NB4 (cell line): ENCODE measurements at places on chromosomes 4 and X.
A peak's percentile ranks its signal among the peaks of the same experiment; 100 is the strongest.

GRCh38 chr4:121062521-121062920 is 9.8 kb downstream of the NDNF start:
- DNase-seq = peak; percentile 30

DNA sequence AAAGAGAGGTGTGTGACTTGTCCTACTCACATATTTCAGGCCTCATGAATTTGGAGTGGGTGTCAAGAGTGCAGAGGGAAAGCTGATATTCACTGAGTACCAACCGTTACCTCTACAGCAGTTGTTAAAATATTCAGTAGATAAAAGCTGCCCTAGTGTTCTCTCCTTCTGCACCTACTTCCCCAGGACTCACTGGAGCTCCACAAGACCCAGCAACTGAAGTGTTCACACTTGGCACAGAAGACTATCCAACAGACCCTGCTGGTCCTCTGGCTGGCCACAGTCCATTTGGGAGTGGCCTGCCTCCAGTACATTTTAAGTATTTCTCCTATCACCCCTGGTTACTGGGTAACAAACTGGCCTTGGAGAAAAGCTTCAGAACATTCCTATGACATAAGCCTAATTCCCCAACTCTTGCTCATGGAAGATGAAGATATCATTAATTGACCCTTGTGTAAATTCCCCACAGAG is 70.8 kb downstream of the PPARGC1A start:
- no peak for DNase-seq

DNA sequence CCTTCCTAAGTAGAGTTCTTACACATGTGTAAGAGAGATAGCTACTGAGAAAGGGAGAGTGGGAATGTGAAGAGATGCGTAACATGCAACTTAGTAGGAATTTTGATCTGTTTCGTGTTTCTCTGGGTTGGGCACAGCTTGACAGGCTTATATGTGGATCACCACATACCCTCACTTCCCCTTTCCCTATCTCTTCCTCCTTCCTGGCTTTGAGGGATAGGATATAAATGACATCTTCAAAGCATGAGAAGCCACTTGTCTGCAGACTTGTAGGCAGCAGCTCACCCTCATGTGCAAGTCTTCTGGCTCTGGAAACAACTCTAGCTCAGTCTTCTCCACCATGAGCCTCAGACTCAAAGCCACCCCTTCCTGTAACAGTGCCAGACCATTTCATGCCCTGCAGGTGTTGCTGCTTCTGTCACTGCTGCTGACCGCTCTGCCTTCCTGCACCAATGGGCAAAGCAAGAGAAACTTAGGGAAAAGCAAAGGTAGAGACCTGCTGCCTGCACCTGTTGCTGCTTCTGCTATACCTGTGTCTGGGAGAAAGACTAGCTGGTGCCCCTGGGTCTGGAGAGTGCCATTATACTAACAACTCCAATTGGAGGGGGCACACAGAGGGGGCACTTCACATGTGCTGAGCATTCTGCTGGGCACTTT is 5.4 kb upstream of the PF4V1 start:
- DNase-seq = peak; percentile 54

- no peak for DNase-seq
Measured at GRCh38 chr4:187480146-187481145, 515.1 kb upstream of the ZFP42 start.

GRCh38 chrX:111071542-111072277 is 24.3 kb upstream of the PAK3 start:
- DNase-seq = no peak

GRCh38 chr4:687971-688853 is 739 bp downstream of the SLC49A3 start:
- DNase-seq = no peak

GRCh38 chr4:150751648-150752047 is 169.7 kb downstream of the MAB21L2 start:
- no peak for DNase-seq

DNA sequence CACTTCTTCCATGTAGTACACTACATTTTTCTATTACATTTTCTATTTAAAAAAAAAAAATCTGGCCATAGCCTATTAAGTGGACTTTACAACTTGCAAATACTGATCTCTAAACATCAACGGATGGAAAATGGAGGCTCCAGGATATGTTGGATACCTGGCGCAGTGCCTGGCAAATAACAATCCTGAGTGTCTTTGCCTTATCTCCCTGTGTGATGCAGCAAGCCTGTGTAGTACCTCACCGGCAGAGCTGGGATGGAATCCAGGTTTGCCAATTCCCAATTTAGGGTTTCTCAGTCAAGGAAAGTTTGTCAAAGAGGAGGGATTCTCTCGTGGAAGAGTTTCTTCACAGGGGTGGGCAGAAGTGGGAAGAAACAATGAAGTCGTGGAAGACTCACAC is 93.2 kb downstream of the KDR start:
- DNase-seq = no peak

GRCh38 chr4:143404555-143404954 is 67.9 kb downstream of the GAB1 start:
- DNase-seq = no peak

DNA sequence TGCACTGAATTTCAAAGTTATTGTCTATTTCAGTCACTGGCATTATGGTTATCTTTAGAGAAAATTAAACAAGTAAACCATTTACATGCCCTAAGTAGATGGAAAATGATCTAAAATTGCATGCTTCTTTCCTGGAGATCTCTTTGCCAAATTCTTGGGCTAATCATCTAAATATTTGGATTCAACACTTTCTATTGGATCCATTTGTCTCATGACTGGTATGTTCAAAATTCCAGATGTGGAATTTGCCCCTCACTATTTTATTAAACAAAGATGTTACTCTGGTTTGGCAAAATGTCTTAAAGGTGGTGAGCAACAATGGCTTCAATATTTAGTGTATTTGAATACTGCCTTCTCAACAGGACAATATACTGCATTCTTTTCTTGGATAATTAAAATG is 147.5 kb upstream of the CASK start:
- no peak for DNase-seq

DNA sequence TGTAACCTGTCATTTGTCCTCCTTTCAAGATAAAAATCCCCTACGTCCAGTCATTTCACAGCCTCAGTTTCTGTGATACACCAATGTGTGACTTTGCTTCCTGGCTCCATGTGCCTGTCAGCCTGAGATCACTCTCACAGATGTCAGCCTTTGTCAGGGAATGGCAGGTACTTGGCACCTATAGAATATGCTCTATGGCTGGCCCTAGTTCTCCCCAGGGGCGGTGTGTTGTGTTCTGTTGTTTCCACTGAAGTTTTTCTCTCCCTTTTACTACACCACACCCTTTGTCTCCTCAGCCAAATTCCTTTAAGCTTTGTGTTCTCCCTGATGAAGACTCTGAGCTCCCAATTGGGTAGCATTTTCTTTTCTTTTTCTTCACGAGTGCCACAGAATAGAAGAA is 81.7 kb downstream of the ALPK1 start:
- no peak for DNase-seq

DNA sequence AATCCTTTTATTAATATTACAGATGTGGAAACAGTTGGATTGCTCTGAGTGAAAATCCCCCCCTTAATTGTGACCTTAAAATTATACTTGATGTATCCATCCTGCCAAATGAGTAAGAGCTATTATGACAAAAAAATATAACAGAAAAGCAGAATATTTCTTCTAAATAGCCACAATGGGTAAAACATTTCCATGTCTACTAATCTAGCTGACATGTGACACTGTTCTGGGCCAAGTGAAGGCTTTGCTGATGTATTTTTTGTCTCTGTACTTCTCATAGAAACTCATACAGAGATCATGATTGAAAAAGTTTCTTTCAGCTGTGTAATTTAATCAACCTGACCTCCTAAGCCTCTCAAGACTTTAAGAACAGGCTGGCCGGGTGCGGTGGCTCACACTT is 569.1 kb upstream of the ZFP42 start:
- DNase-seq = no peak

GRCh38 chrX:13721819-13722519 is 12.5 kb downstream of the TRAPPC2 start:
- no peak for DNase-seq
